ENCODE measurements at places on chromosomes 5 and 9.

DNA sequence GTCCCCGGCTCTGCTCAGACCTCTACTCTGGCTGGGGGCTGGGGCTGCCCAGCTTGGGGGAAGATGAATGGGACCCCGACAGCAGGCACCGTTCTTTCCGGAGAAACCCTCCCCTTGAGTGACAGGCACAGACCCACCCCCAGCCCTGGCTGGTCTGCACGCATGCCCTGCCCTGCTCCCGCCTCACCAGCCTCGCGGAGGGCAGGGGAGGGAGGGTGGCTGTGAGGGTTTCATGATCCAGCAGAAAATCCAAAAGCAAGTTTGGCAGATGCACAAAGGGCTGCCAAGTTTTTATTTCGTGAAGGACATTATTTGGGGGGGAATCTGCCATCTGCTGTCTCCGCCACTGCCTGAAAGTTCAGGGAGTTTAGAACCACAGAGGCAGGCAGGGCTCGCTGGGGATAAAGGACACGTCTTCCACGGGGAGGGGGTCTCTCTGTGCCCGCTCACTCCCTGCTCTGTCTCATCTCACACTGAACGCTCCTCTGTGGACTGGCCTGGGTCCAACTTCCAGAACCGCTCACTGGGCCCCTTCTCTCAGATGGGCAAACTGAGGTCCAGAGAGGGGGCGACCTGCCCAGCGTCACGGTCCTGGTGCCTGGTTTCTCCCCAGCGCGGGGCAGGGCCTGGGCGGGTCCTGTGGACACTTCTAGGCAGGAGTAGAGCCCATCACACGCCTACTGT lies 92.9 kb downstream of the RXRA start:
- DNase-seq = no peak

GRCh38 chr5:35089334-35090314 lies 41.9 kb upstream of the AGXT2 start:
- DNase-seq = peak; percentile 59

GRCh38 chr5:52668544-52669185 lies 119.1 kb upstream of the ITGA1 start:
- DNase-seq = no peak

DNA sequence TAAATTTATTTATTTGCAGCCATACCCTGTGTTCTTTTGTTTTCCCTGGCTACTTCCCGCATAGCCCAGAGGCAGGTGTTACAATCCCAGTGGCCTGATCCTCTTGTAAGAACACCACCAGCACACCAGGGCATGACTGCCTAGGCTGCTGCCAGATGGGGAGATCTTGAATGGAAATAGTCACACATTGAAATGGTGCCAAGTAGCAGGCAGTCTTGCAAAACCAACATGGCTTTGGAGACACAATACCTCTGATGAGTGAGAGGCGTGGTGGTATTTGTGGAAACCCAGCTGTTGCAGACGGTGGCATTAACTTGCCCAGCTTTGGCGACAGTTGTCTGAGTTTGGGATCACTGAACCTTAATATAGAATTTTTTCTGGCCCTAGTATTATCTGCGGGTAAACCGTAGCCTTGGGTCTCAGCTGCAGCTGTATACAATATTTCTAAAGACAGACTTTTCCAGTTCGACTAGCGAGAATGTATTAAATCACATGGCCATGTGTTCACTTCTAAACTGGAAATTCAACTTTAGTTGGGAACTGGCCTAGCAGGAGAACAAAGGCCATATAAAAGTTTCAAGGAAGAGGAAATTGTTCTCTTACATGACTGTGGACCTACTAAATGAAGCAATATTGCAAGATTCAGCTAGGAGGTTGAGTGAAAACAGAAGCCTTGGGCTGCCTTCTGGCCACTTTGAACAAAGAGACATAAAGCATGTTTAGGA lies 277.0 kb downstream of the SMARCA2 start:
- DNase-seq = no peak

DNA sequence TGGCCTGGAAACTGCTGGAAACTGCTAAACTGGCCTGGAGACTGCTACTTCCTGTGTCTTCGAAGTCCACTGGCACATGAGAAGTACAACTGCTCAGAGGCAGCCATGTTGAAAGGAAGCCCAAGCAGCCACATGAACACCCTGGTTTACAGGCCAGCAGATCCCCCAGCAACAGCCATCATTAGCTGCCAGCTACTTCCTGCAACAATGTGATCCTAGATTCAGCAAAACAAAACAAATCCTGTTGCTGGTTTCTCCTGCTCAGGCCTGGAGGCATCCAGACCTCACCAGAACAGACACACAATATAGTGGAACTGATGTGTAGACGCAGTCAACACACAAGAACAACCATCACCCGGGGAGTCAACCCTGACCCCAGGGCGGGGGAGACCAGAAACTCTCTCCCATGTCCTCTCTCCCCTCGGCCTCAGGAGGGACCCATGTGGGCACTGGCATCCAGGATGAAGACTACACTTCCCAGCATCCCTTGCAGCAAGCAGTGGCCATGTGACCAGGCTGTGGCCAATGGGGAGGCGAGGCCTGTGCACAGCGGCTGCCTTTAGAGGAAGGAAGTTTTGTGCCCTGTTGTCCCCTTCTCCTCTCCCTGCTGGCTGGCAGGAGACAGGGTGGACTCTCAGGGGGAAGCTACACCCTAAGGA lies 9.2 kb upstream of the LCN15 start:
- DNase-seq = peak; percentile 61

- no peak for DNase-seq
Measured at GRCh38 chr5:85646036-85646435, 971.7 kb upstream of the COX7C start.

DNA sequence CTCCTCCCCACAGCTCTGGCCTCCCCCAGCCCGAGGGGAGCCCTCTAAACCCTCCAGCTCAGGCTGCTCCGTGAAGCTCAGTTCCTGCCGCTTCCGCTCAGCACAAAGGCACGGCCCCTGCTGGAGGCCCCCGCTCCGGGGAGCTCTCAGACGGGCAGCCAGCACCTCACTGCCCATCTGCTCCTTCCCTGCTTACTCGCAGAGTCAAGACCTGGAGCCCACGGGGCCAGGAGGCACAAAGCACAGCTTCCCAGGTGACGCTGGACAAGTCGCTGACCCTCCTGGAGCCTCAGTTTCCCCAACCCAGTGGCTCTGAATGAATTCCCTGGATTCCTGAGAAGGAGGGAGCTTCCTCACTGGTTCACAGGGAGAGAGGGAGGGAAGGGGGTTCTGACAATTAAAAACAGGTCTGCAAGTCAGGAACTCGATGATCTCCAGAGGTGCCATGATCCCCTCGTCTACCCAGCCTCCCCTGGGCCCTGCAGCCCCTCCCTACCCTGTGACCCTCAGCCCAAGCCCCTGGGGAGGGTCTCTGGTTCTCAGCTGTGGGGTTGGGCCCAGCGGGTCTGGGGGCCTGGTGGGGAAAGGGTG lies 36.2 kb downstream of the VAV2 start:
- peak; percentile 49 for DNase-seq

DNA sequence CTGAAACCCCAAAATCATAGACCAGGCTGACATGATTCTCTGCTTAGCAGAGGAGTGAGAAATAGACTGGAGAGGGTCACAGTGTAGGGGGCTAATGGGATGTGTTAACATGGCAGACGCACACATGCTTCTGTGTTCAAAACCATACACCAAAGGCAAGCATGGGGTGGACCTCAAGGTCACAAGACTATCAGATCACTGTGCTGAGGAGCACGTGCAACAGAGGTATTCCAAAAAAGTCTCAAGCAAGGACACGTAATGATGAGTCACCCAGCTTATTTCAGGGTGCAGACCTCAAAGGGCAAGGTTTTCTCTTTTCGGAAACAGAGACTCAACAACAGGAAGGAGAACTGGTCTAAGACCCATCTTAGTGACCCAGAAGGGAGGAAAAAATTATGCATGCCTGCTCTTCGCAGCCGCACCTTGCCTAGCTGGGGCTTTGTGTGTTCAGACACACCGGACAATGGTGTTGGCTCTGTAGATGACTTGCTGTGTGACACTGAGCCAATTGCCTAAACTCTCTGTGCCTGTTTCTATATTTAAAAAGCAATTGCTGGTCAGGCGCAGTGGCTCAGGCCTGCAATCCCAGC lies 20.3 kb downstream of the WHRN start:
- no peak for DNase-seq

- peak; percentile 53 for DNase-seq
Measured at GRCh38 chr5:101390151-101390908, 487.2 kb upstream of the ST8SIA4 start.

DNA sequence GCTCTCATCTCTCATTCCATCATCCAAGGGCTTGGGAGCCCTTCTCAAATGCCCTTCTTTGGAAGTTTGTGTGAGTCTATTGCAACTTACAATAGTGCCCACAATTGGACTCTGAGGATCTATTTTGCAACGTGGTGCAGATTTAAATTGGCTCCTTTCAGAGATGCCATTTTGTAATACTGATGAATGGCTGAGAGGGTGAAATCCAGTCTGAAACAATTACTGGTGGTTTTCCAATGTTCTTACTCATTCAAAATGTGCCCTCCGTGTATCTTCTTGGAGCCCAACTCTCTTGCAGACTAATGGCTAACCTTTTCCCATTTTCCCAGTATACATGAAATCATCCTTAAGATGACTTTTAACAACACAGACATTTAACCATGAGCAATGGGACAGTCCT lies 6.1 kb downstream of the ZNF462 start:
- no peak for DNase-seq

- no peak for DNase-seq
Measured at GRCh38 chr5:73947906-73948640, 322.1 kb downstream of the ARHGEF28 start.

DNA sequence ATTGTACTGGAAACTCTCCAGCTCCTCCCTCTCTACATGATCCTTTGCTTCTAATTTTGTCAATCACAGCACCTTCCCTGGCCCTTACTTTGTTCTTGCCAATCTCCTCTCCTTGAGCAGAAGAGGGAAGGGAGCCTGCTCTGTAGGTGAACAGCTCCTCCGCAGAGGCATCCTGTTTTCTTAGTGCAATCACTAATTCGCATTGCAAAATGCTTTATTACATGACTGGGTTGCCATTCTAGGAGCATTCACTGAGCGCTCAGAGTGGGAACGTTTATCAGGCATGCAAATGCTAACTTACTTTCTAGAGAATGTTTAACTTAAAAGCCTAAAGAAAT lies 416 bp upstream of the SNX18 start:
- DNase-seq = no peak

DNA sequence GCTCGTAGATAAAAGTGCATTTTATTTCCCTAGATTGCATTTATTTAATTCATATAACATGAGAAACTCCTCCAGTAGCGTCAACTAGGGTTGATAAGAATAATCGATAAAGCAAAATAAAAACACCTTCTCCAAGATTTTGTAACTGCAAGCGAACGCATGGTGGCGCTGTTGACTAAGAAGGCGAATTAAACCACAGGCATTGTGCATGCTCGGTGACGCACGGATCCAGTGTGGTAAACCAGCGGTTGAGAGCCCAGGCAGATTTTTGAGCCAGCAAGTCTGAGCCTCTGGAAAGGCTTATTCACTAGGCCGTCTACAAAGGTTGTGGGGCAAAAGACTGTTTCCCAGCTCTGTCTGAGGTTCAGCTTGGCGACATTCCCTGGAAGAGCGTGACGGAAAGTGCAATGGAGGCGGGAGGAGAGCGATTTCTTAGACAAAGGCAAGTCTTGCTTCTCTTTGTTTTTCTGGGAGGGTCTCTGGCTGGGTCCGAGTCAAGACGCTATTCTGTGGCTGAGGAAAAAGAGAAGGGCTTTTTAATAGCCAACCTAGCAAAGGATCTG lies at the start of gene PCDHB3:
Gene PCDHB3 (plus strand): TSS at position 231 of the 563 bp plus-strand sequence. CDS start 177 bp downstream, at position 408.
- no peak for DNase-seq

GRCh38 chr9:83405759-83406158 lies 132.4 kb downstream of the FRMD3 start:
- no peak for DNase-seq

DNA sequence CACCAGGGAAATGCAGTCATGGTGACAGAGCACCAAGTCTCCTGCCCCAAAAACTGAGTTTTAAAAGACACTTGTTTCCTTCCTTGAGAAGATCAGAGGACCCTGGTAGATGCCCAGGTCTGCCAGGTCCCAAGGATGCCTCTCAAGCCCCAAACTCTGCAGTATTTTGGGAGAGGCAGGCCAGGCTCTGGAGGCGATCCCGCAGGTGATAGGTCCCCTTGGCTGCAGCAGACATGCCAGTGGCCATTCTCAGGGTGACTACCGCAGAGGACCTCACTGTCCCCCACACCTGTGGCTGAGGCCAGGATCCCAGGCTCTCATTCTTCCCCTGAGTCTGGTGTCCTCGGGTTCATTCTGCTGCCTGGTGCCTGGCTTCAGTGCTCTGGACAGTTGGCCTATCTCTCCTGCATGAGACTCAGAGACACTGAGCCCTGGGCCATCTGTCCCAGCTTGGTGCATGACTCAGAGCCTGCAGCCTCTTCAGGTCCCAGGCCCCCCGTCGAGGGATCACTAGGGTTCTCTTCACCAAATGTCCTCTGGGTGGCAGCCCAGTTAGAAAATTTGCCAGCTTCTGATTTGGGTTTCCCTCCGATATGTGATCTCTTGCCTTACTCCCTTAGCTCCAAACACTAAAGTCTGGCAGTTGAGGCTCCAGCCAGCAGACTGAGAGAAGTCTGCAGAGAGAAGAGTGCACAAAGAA lies 59.7 kb upstream of the GARNL3 start:
- DNase-seq = peak; percentile 58

GRCh38 chr5:81006947-81007636 lies 46.9 kb downstream of the RASGRF2 start:
- no peak for DNase-seq
